Fibroblast of villous mesenchyme (primary cell): ENCODE measurements at places on chromosomes 13 and 19. TPM values are rescaled to one million over a fixed set of nuclear protein-coding genes. Genes with fewer than 3 reads are reported as not detected.

Gene ZNF587B
- 25.1 and 28.1 TPM in 2 replicates for total RNA-seq

GRCh38 chr13:95199896-95200295 is 101.4 kb downstream of the ABCC4 start:
- no peak for DNase-seq

Gene SBSN
- total RNA-seq: under 0.01 TPM in 1 of 2 replicates, not detected in the other

DNA sequence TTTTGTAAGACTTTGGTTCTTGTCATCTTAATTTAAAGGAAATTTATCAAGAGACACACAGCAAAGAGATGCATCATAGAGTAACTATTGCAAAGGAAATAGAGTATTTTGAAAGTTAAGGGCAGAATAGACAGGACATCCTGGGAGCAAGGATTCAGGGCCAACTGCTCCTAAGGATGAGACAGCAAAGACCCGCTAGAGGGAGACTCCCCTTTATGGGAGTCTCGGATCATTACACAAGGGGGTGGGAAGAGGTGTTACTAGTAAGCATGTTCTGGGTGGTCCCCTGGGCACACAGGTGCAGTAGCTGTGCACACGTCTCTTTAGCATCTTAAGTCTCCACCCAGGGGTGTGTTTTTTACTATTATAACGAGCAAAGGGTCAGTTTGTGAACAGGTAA is 9.6 kb downstream of the ZSCAN5C start:
- DNase-seq: no peak

DNA sequence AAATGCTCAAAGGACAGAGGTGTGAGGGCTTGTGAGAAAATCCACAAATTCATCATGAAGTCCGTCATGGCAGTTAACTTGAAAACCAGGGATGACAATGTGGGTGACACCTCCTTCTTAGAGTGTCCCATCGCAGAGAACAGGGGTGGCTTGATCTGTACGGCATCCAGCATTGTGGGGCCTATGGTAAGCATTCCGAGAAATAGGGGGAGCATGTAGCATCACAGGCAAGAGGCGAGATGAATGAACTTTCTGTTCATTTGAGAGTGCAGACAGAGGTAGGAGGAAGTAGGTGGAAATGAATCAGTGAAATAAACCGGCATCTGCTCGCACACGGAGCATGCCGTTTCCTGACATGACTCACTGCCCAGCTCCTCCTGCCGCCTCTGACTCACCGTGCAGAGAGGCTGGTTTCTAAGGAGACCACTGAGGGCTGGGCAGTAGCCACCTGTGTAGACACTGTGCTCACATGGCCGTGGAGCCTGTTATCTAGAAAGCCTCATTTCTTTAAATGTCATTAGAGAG is 339.0 kb downstream of the RFC3 start:
- DNase-seq: peak; percentile 94

Gene ADGRE3
- not detected in 2 replicates for total RNA-seq

Gene SLC17A7
- total RNA-seq: not detected in 2 replicates

- peak; percentile 63 for DNase-seq
Measured at GRCh38 chr19:51691074-51691583, 2.0 kb upstream of the SPACA6 start.

Gene SLITRK5
- under 0.01 TPM in 2 replicates for total RNA-seq

DNA sequence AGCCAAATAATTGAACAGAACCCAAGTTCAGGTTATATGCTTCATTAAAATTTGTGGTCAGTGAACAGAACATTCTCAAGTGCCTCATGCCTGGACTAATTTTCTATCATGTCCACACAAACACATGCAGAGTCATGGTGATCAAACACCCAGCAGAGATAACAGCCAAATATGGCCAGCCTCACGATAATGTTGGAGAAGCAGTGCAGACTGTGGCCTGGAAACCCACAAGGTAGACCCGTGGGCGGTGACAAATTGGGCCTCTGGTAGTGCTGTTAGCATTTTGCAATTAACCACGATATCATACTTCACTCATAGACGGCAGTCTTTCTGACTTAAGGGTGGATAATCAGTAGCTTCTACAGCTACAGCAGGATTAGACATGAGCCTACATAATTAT is 35.0 kb upstream of the VWA8 start:
- DNase-seq: peak; percentile 16

- no peak for DNase-seq
Measured at GRCh38 chr19:38808741-38809140, 4.0 kb downstream of the LGALS4 start.

DNA sequence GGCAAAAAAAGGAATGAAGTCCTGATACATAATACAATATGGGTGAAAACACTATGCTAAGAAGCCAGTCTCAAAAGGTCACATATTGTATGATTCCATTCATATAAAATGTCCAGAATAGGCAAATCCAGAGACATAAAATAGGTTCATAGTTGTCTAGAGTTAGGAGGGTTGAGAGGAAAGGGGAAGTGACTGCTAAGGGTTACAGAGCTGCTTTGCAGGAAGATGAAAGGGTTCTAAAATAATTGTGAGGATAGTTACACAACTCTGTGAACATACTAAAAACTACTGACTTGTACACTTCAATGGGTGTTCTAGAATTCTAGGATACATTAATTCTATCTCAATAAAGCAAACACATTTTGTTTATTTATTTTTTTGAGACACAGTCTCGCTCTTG is 25.7 kb downstream of the CAB39L start:
- no peak for DNase-seq

DNA sequence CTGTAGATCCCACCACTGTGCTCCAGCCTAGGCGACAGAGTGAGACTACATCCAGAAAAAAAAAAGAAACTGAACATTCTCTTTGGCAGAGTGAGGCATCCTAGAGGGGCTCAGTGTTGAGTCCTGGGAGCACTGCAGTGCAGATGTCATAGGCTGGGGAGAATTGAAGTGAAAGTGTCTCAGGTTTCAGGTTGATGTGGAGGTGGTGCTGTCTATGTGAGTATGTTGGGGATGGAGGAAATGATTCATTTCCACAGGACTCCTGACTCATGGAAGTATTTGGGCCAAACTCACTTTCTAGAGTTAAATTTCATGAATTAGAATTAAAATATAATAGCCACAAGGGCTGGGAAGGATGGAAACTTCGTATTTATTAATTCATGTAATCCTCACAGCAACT is 134.4 kb upstream of the TSC22D1 start:
- DNase-seq: peak; percentile 67

Gene SYCN
- total RNA-seq: not detected in 2 replicates

Gene ZNF581
- total RNA-seq: 11.0 and 13.0 TPM in 2 replicates

- DNase-seq: no peak
Measured at GRCh38 chr13:98816406-98816805, 63.9 kb upstream of the SLC15A1 start.

DNA sequence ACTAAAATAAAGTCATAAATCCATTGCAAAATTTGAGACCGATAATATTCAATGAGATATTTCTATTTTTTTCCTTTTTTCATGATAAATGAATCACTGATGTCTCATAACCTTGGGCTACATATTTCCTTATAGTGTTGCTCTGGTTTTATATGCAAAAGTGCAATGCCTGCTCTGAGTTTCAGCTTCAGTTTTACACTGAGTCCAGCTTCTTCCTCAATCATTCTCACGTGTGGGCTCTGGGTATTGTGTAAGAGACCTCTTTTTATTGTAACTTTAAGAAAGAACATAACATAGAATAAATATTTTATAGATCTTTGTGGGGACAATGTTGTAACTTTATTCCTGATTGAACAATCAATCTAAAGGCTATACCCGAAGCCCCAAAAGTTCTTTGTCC is 280.2 kb upstream of the EDNRB start:
- no peak for DNase-seq

GRCh38 chr19:28481674-28482073 is 731.3 kb downstream of the UQCRFS1 start:
- DNase-seq: no peak

DNA sequence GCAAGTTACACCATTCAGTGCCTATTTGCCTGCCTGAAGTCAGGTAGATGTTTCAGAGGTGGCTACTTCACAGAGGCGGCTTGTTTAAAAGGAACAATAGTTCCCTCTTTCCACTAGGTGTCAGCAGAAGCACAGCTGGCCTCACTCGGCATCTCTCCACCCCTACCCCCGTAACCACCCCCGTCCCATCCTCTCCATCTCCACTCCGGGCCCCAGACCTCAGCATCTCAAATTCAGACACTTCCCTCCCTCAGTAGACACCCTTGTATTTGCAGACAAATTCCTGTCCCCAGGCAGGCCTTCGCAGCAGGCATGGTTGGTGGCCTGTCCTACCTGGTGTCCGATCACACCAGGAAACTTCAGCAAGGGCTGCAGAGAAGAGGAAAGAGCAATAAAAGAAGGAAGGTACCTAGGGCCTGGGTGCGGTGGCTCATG is 9.1 kb upstream of the DPP9 start:
- DNase-seq: peak; percentile 63

Gene FGF9
- total RNA-seq: 0.64 and 4.7 TPM in 2 replicates

DNA sequence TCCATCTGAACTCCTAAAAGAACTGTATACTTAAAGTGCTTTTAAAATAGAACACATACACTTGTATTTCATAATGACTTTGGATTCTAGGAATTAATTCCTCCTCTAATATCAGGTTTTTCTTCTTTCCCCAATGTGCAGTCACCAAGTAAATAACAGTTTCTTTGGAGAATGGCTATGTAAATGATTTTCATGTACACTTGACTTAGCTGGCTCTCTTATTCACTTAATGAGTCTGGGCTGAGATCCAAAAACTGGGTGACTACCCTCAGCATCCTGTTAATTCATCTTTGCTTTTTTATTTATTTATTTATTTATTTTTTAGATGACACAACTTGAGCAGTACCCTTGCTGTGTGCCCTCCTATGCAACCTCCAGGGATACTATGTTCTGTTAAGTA is 1003.7 kb downstream of the SLITRK1 start:
- DNase-seq: no peak
